ENCODE measurements at places on chromosomes 2 and 18.

- no peak for DNase-seq
Observed at GRCh38 chr2:17706845-17707244, 46.8 kb downstream of the SMC6 start.

DNA sequence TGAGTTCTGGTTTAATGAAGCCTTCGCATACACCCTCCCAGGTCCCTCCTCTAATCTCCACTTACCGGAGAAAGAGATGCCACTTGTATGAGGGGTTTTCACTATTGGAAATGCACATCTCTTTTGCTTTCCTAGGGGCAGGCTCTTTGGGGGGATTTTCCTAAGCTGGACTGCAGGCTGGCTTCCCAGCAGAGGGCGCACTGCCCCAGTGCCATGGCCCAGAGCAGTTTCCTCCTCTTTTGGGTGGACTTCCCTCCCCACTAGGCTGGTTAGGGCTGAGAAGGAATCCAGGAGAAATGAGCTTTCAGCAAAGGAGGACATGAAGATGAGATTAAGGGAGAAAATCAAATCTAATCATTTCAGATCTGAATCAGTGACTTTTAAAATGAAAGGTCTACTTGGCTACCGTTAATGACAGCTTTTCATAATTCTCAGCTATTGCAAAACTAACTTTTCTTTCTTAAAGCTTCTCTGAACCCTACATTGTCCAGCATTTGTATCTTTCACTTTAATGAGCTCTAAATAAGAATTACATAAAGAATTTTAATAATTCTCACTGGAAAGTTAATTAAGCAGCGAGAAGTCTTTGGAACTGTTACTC is 784.1 kb upstream of the FANCL start:
- DNase-seq: peak; percentile 12

DNA sequence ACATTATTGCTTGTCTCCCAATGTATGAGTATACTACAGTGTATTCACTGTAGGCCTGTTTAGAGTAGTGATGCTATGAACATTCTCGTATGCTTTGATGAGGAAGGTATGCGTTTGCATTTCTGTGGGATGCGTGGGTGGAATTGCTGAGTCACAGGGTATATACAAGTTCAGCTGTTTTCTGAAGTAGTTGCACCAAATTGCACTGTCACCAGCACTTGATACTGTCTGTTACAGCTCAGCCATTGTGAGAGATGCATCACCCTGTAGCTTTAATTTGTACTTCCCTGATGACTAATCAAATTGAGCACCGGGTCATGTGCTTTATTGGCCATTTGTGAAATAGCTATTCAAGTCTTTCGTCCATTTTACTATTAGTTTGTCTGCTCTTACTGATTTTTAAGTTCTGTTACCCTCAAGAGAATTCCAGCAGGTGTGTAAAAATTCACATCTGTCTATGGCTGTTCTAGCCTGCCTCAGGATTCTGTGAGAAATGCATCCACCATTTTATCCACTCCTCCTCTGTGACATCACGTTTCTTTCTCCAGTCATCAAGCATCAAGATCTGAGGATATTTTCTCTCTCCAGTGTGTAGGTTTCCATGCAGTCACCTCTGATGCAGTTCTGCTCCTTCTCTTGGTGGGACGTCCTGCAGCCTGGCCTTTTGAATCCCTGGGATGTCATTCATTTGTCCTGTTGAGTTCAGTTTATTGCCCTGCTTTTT is 72.5 kb downstream of the DGKD start:
- no peak for DNase-seq

DNA sequence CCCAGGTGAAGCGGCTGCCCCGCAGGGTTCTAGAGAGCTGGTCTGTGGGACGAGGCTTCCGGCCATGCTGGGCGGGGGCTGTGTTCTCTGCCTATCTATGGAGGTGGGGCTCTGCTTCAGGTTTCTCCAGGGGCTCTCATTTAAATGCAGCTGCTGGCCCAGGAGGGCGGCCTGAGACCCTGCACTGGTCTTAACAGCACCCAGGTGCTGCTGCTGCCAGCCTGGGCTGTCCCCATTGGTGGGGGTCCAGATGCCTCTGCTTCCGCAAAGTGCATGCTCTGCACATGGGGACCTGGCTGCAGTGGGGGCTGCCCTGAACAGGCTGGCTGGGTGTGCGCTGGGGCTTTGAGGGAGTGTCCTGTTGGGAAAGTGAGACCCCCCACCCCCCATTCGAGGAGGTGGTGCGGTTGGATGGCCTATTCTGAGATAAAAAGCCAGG is 29.7 kb upstream of the ALLC start:
- DNase-seq: no peak

GRCh38 chr2:61368687-61369665 is 101.9 kb downstream of the USP34 start:
- no peak for DNase-seq

- DNase-seq: peak; percentile 62
Observed at GRCh38 chr2:69565431-69565839, 78.1 kb downstream of the AAK1 start.

DNA sequence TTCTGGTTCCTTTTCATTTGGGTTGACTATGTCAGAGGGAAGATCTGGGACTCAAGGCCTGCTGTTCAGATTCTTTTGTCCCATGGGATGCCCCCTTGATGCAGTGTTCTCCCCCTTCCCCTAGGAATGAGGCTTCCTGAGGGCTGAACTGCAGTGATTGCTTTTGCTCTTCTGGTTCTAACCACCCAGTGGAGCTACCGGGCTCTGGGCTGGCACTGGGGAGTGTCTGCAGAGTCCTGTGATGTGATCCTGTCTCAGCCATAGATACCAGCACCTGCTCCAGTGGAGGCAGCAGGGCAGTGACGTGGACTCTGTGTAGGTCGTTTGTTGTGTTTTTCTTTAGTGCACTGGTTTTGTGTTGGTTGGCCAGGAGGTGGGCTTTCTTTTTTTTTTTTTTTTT is 32.1 kb upstream of the RHOB start:
- no peak for DNase-seq

DNA sequence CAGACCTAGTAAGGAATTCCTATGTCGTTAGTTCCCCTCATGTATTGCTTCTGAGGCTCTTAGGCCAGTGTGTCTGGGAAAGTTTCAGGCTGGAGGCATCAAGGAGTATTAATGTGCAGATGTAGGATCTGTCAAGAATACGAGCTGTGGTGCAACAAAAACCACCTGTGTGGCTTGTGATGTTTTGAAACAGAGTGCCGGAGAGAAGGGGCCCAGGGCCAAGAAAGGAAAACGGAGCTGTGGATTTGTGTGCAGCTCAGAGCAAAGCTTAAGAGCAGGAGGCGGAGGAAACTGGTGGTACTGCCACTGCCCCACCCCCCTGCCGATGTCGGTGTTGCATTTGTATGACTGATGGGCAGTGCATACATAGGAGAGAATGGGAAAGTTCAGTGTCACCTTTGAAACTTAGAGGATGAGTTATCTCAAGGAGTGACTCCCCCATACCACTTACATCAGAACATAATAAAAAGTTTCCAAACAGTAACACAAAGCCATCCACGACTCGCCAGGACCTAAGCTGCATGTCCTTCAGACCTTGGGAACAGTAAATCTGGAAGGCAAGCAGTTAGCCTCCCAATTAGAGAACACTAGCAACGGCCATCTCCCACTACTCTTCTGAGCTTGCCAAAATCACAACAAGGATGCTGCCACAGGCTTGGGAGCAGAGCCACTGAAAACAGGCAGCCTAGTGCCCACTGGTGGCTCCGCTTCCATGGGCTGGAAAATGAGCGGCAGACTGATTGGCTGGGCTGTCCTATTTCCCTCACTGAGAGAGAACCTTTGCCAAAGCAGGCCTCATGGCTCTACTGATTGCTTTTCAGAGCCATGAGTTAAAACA is 152.7 kb upstream of the NT5C1B start:
- DNase-seq: no peak

- DNase-seq: peak; percentile 66
Observed at GRCh38 chr2:131034122-131035051, 58.9 kb downstream of the FAM168B start.
